ENCODE measurements at places on chromosomes 6 and 20.

DNA sequence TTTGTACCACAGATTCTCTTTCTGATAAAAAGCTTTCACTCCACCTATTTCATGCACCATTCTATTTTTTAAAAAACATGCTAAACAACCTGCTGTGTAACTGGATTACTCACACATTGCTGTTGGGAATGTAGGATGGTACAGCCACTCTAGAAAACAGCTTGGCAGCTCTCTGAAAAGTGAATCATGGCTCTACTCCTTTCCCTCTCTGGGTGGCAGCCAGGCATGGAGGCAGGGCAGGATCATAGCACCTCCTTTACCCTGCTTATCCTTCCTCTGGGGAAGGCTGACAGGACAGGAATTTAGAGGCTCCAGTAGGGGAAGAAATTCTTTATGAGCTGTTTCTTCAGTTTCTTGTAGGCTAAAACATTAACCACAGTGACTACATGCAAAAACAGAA is 6.7 kb upstream of the VNN2 start:
- DNase-seq: no peak

DNA sequence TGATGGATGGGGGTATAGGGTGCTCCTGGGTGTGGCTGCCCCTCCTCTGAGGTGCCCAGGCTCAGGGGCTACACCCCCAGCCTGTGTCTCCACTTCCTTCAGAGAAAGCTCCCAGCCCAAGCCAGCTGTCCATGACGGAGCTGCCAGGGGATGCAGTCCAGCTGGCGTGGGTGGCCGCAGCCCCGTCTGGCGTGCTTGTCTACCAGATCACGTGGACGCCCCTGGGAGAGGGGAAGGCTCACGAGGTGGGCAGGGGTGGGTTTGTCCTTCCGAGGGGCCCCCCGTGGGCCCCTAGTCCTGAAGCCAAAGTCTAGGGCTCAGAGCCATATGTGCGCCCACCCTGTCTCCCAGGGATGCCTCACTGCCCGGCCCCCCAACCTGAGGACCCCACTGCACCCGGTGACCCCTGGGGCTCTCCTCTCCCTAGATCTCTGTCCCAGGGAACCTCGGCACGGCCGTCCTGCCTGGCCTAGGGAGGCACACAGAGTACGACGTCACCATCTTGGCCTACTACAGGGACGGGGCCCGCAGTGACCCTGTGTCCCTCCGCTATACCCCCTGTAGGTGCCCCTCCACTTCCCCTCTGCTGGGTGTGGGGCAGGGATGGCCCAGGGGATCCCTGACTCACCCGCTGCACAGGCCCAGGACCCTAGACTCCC is 19.8 kb downstream of the COL20A1 start:
- no peak for DNase-seq

GRCh38 chr6:82397962-82398692 is 34.5 kb downstream of the TPBG start:
- DNase-seq: no peak

GRCh38 chr20:8267009-8267408 is 134.9 kb downstream of the PLCB1 start:
- DNase-seq: no peak

GRCh38 chr20:59829786-59830664 is 103.4 kb downstream of the SYCP2 start:
- DNase-seq: no peak

GRCh38 chr6:140684776-140685550 is 1310.5 kb upstream of the CITED2 start:
- DNase-seq: no peak

DNA sequence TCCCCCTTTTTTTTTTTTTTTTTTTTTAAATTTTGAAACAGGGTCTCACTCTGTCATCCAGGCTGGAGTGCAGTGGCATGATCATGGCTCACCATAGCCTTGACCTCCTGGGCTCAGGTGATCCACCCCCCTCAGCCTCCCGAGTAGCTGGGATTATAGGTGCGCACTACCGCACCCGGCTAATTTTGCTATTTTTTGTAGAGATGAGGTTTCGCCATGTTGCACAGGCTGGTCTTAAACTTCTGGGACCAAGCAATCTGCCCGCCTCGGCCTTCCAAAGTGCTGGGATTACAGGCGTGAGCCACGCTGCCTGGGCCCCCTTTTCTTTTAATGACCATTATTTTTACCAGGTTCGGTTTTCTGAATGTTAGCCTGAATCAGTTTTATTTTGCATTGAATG is 5.0 kb upstream of the FAM209A start:
- no peak for DNase-seq

GRCh38 chr6:34272013-34272926 is 23.5 kb upstream of the SMIM29 start:
- no peak for DNase-seq

DNA sequence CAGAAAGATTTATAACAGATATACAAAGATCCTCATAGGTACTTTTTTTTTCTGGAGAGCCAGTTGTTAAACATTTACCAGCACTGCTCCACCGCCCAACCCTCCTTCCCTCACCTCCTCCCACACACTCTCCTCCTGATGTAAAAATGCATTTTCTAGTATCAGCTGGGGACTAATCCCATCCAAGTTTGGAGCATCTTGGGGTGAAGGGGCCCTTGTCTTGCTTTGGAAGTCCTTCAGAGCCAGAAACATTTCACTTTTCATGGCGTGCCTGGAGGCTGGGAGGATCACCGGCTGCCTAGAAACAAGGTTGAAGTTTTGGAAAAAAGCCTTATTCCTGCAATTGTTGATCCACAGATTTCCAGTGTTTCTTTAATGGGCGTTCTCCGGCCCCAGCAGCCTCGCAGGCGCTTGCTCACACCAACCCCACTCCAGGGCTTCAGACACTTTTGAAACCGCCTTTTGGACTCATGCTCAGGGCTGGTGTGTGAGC is 165.1 kb upstream of the AFDN start:
- no peak for DNase-seq

DNA sequence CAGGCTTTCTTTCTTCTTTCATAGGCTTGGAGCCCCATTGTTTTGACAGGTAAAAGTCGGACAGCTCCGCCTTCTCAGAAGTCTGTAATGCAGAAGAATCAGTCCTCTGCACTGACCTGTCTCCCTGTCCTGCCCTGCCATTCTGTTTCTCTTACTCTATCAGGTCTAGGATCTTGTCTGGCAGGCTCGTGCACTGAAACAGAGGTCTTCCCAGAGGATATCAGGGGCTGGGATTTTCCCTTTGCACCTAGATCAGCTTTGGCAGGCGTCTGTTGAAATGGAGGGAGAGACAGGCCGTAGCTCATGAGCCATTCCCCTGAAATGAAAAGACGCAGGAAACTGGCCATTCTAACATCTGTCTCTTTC is 25.0 kb downstream of the KIF3B start:
- no peak for DNase-seq

DNA sequence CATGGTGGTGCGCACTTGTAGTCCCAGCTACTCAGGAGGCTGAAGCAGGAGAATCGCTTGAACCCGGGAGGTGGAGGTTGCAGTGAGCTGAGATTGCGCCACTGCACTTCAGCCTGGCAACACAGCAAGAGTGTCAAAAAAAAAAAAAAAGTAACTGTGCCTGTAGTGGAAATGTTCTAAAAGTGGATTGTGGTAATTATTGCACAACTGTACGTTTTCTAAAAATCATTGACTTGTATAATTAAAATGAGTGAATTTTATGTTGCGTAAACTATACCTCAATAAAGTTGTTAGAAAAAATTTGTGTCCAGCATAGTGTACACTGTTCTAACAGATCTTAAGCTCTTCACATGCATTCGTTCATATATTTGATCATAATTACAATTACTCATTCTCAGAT is 5.5 kb downstream of the SEC23B start:
- DNase-seq: no peak

DNA sequence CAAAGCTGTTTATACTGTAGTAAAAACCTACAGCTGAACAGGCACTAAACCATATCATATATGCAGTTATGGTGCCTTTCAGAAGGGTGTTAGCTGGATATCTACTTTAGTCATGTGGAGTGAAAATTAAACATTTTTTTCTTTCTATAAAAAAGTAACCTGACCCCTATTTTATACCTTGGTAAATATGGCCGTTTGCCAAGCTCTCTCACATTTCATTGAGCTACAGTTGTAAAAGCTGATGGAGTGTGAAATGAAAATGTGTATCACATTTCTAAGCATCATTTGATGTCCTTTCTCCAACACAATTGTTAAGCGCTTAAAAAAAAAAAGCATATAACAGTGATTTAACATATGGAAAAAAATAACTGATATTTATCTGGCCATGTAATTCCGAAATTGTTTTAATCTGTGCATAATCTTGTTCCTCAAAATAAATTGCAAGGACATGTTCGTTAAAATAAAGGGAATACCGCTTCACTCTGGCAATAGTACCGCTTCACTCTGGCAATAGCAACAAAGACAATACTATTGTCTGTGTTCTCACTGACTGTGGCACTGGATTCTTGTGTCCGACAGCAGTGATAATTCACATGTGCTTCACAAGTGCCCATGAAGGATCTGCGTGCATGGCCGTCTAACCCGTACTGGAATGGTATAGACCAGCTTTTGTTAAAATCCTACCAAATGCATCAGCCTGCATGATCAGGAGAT is 391.8 kb upstream of the SOX4 start:
- DNase-seq: peak; percentile 85

DNA sequence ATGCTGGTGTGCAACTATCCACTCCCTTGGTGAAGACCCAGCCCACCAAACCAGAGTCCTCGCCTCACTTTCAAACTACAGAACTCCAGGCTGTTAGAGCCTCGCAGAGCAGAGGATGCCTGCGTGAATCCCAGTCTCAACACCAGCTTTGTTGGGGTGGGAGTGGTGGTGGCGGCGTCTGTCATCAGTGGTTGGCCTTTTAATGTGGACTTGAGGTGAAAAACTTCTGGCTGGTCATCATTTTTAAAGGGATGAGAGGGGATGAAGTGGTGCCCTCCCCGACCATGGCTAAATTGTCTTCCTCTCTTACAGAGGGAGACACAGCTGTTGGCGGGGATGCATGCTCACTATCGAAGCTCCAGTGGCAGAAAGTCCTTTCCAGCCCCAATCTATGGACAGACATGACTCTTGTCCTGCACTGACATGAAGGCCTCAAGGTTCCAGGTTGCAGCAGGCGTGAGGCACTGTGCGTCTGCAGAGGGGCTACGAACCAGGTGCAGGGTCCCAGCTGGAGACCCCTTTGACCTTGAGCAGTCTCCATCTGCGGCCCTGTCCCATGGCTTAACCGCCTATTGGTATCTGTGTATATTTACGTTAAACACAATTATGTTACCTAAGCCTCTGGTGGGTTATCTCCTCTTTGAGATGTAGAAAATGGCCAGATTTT is 54.9 kb downstream of the EZR start:
- DNase-seq: no peak

- DNase-seq: no peak
Observed at GRCh38 chr6:397604-398003, 6.1 kb downstream of the IRF4 start.

- DNase-seq: no peak
Observed at GRCh38 chr20:46367967-46368901, 38.2 kb downstream of the ELMO2 start.

GRCh38 chr6:112443179-112444065 is 96.3 kb downstream of the RFPL4B start:
- DNase-seq: no peak

DNA sequence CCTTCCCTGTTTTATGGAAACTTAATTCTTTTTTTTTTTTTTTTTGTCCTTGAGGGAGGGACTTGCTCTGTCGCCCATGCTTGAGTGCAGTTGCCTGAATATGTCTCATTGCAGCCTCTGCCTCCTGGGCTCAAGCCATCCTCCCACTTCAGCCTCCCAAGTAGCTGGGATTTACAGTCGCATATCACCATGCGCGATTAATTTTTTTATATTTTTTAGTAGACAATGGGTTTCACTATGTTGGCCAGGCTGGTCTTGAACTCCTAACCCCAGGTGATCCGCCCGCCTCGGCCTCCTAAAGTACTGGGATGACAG is 654 bp downstream of the TMEM14C start:
- no peak for DNase-seq

- no peak for DNase-seq
Observed at GRCh38 chr6:169885831-169886230, 134.4 kb downstream of the ERMARD start.

All from NCI-H526 (cell line).